ENCODE measurements at places on chromosomes 5 and 9.

DNA sequence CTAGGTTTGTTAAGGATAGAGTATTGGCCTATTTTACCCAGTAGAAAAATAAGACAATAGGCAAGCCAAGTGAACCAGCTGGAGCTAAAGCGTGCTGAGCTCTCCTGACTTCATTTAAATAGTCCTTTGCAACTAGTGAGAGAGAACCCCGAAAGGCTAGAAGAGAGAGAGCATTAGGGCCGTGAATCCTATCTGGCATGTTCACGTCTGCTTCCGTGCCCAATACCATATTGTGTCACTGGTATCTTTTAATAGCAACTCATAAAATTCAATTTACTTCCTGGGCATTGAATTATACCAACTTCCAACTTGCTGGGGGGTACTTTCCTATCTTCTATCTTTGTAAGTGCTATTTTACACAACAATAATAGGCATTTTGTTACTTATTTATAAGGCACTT, 13.8 kb downstream of the DNAJC18 start:
- DNase-seq: no peak

GRCh38 chr9:131019388-131020239, 10.6 kb downstream of the LAMC3 start:
- no peak for DNase-seq

DNA sequence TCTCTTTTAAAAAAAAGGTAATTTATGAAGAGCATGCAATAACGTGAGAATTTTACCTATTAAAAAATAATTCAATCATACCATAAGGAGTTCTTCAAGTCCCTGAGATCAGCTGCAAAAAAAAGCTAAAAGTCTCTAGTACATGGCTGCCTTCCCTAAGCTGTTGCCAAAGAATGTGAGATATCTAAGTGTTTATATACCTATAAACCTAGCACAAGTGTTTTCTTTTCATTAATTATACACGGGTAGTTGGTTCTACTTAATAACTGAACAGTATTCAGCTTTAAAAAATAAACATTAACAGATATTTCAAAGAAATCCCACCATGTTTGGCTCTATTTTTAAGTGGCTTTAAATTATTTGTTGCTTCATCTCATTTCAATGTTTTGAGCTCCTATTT, 25.9 kb downstream of the FNBP1 start:
- no peak for DNase-seq

- no peak for DNase-seq
Measured at GRCh38 chr5:3010953-3011763, 259.7 kb upstream of the IRX2 start.

- no peak for DNase-seq
Measured at GRCh38 chr5:149223081-149223848, 48.4 kb upstream of the AFAP1L1 start.

DNA sequence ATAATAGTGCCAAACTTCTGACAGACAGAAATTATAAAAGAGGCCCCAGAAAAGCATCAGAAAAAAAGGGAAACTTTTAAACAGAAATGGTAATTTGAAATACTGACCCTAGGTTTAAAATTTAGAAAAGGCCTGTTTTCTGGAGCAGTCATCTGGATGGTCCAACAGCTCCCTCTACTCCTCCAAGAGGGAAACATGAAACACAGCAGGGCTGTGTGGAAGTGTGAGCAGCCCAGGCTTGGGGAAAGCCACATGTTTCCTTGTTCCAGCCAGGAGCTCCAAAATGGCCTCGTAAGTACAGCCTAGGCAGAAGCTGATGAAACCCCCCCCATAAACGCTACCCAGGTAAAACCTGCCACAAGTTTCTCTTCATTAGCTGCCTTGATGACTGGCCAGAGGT, 499.3 kb upstream of the ADAMTS16 start:
- DNase-seq: no peak

GRCh38 chr9:13587571-13587970, 308.1 kb upstream of the MPDZ start:
- DNase-seq: no peak

GRCh38 chr5:138569782-138570181, 5.4 kb downstream of the HSPA9 start:
- peak; percentile 17 for DNase-seq

- DNase-seq: no peak
Measured at GRCh38 chr5:50574121-50574520, 92.3 kb upstream of the PARP8 start.
